Stimulated activated CD8-positive, alpha-beta memory T cell treated with anti-CD3 and anti-CD28 coated beads, Interleukin-2, amount 100 ng/mL, for 1 hour (primary cell): ENCODE measurements at places on chromosomes 5 and 9.

- DNase-seq, result no peak
Observed at GRCh38 chr5:145718956-145719355, 116.2 kb downstream of the PRELID2 start.

DNA sequence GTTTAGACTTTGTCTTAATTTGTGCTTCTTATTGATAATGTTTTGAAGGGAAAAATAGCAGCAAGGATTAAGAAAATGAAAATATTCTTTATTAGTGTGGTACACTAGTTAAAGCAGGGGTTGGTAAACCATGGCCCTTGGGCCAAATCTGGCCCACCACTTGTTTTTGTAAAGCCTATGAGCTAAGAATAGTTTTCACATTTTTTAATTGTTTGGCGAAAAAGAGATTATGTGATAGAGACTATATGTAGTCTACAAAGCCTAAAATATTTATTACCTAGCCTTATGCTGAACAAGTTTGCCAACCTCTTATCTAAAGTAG is 57.2 kb downstream of the KCNN2 start:
- no peak for DNase-seq

GRCh38 chr5:53253421-53253871 is 143.9 kb upstream of the MOCS2 start:
- DNase-seq, result no peak

DNA sequence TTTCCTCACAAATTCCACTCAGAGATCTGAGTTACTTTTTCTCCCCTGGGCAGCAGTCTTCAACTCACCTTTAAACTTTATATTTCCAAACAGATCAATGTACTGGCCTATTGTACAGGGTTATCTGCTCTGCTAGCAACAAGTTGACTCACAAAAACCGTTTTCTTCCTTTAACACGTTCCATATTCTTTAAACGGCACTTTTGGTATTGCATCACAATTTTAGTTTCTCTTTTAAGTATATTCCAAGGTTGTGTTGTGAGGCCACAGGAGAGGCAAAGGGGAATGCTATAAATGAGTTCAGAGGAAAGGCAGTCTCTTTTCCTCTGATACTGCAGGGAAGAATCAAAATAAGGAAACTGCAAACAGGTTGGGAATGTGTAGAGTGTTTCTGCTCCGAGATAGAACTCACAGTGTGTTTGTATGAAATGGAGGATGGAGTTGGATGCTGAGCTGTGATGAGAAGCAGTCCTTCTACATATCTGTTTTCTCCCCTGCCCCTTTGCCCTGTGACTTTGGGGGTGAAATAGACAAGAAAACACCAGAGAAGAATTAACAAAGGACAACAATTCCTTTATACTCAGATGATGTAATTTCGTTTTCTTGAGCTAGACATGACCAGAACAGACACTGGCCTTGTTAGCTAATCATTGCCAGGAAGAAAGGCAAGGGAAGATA is 9.9 kb upstream of the ALDOB start:
- DNase-seq, result no peak

GRCh38 chr9:99595796-99596195 is 225.9 kb upstream of the NR4A3 start:
- DNase-seq, result no peak

DNA sequence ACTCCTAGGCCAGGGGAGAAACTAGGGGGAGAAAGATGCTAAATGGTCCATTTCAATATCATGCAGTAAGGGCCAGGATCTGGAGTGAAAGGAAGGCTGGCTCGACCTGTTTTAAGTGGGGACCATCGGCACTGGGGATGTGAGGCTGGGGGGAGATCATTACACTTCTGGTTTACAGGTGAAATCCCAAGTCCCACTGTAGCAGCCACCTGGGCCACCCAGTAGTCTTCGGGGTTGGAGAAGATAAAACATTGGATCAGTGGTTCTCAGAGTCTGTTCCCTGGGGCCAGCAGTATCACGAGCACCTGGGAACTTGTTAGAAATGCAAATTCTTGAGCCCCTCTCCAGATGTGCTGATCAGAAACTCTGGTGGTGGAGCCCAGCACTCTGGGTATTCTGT is 111.3 kb upstream of the ALDH1B1 start:
- no peak for DNase-seq

DNA sequence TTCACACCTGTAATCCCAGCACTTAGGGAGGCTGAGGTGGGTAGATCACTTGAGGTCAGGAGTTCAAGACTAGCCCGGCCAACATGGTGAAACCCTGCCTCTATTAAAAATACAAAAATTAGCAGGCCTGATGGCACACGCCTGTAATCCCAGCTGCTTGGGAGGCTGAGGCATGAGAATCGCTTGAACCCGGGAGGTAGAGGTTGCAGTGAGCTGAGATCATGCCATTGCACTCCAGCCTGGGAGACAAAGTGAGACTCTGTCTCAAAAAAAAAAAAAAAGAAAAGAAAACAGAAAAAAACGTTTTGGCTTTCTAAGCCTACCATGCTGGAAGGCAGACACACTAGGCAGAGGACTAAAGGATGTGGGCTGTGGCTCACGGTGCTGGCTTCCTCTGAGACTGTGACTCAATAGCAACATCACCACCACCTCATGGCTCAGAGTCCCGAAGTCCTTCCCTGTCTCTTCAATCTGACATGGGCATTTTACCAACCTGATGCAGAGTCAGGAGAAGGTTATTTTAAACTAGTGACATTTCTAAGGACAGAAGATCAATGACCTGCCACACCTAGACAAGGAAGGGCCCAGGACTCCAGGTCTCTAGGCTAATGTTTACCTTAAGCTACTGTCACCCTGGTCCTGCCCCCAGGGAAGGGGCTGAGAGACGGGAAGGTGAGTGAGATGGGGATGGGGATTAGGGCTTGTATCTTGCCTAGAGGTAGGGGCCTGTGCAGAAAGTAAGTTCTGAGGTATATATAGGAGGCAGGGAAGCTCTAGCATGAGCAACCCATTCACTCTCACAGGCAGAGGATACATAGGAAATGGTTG is 3.7 kb downstream of the ECSCR start:
- DNase-seq, result peak; percentile 41

- DNase-seq, result no peak
Observed at GRCh38 chr9:32382565-32383320, 1.7 kb upstream of the ACO1 start.

GRCh38 chr9:91084896-91085516 is 276.7 kb downstream of the AUH start:
- no peak for DNase-seq

DNA sequence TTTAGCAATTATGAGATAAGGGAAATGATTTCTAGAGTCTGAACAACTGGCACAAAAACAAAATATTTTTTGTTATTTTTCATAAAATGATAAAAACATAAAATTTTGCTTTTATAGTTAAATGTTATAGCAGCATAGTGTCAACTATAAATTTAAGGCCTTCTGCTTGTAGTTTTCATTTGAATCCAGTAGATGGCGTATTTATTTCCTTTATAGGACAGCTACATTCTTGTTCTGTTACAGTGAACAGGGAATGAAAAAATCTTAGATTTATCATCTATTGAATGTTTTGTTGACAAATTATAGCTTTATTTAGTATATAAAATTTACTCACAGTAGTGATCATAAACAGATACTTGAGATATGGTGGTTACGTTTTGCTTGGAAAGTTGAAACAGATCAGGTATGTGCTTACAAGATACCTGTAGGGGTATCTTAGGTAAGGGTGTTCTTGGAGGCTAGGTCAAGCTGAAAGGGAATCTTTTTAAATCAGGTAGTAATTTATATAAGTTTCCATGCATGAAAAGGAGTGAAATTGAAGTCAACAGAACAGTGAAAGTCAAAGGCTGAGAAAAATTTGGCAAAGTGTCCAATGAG is 239.3 kb upstream of the GRIN3A start:
- no peak for DNase-seq

- no peak for DNase-seq
Observed at GRCh38 chr9:136565086-136565714, 19.4 kb upstream of the NOTCH1 start.
